ENCODE measurements at places on chromosomes 16 and 17.

DNA sequence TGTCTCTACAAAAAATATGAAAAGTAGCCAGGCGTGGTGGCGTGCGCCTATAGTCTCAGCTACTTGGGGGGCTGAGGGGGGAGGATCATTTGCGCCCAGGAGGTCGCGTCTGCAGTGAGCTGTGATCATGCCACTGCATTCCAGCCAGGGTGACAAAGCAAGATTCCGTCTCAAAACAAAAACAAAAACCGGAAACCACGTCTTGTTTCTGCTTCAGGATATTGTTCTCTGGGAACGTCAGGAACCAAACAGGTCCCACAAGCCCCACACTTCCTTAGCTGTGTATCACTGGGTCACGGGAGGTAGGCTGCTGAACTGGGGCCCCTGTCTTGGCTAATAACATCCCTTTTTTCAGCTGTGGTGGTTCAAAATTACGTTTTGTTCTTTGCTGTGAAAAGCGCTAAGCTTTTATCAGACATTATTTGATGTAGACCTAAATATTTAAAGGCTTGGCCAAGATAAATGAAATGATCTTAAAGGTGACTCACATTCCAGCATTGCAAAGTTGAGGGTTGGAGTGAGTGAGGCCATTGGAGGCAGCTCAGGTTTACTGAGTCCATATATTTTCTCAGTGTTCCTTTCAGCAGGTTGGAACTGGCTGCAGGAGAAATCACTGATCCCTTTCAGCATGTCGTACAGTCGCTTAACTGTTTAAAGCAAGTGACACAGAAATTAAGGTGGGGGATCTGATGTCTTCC is 16.4 kb upstream of the SEC14L1 start:
- DNase-seq = no peak

DNA sequence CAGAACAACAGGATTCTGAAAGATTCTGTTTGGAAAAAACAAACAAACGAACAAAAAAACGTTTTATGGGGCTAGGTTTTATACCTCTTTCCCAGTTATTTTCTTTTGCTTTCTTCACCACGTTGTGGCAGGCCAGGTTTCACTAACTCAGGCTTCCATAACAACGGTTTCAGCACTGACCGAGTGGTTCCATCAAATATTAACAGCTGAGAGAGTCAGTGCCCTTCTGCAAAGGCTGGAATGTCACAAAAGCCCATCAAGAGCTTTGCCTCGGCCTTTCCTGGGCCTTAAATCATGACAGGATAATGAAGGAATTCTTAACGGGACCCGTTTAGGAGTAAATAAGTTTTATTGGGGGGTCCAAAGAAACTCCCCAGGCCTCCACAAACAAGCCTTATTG is 34.2 kb downstream of the MPHOSPH6 start:
- no peak for DNase-seq

DNA sequence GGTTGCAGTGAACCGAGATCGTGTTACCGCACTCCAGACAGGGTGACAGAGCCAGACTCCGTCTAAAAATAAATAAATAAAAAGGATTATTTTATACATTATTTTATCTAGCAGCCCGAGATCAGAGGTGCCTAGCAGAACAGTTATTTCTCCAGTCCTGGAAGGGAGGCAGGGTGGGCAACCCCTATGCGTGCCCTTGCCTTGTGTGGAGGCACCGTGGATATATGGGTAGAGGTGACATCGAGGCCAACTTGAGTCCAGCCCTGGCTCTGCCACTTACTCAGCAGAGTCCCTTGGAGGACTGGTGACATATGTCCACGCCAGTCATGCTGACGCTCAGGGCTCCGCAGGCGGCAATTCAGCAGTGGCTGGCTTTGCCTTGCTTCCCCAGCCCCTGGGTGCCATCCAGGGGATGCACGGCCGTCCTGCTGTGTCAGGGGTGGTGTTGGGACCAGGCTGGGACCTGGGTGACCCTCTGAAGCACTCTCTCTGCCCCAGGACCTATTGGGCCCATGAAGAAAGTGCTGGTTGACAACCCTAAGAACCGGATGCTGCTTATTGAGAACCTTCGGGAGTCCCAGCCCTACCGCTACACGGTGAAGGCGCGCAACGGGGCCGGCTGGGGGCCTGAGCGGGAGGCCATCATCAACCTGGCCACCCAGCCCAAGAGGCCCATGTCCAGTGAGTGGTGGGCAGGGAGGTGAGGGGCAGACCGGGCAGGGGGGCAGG is 13.2 kb downstream of the GALK1 start:
- DNase-seq = no peak

DNA sequence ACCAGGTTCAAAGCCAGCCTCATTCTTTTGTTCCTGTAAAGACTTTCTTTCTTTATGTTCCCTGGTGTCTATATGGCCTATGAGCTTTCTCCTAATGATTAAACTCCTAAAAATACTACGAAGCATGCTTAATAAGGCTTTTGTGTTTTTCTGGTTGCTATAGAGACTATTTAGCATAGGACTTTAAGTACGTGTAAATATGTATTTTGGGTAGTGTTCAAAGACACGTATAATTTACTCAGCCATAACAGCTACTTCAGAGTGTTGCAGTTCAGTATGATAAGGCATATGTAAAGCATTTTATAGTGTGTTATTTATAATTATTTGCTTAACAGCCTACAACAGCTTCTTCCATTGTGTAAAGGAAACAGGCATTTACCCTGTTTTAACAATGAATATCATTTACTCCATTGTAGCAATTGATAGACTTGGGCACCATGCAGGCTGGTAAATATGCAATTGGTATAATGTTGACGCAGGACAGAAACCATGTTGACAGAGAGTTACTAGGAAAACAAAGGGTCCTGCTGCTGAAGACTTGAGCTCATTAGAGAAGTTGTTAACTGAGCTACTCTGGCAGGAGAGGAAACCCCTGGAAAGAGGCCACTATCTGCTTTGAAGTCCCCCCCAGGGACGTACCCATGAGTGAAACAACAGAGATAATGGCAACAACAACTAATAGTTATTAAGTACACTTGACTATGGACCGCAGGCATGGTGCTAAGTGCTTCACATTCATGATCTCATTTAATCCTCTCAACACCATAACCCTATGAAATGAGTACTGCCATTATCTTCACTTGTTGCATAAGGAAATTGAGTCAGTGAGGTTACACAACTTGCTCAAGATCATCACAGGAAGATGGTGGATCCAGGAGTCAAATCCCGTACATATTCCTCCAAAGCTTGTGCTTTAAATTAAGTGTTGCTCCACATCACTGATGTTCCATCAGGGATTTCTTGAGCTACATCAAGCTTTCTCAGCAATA is 342.2 kb upstream of the DYNLRB2 start:
- DNase-seq = no peak

DNA sequence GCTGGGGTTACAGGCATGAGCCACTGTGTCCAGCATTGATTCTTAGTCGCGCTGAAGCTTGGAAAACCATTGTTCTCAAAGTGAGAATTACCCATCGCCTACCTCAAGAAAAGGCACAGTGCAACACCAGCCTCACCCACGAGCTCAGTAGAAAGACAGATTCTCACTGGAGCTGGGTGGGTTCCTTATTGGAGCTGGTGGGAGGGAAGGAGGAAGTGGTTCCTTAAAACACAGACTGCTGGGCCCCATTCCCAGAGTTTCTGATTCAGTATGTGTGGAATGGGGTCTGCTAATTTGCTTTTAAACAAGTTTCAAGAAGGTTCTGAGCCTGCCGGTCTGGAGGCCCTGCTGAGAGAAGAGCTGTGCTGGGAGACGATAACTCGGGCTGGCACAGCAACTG is 264.7 kb downstream of the ENGASE start:
- no peak for DNase-seq

DNA sequence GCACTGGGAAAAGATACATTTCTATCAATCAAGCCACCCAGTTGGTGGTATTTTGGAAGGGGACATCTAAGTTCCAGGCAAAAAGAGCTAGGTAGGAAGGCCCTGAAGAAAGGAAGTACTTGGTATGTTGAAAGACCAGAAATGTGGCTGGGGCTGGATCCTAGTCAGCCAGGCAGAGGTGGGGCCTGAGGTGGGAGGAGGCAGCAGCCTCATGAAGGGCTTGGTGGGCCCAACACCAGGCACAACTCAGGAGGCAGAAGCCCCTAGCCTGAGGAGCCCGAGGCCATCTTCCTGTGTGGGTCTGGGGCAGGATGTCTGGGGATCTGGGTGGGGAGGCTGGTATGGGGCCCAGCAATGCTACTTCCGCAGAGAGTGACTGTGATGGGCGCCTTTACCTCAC is 105.9 kb downstream of the SALL1 start:
- DNase-seq = no peak

- DNase-seq = no peak
These were observed 2.7 kb upstream of the CUEDC1 start for GRCh38 chr17:57957886-57958285.

DNA sequence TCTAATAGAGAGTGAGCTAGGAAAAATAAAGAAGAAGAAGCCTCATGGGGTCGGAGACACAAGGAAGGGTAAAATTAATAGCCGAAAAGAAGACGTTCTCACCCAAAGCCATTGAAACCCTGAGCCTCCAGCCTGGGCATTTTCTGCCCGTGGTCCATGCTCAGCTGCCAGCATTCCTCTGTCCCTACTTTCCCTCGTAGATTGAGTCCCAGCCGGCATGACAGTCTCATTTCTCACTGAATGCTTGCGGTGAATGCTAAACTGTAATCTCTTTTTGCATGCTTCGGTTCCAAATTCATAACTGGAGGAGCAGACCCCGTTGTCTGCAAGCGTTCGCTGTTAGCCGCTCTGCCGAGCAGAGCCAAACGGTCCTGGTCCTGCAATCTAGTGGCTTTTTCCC is 54.0 kb upstream of the COX10 start:
- DNase-seq = no peak

DNA sequence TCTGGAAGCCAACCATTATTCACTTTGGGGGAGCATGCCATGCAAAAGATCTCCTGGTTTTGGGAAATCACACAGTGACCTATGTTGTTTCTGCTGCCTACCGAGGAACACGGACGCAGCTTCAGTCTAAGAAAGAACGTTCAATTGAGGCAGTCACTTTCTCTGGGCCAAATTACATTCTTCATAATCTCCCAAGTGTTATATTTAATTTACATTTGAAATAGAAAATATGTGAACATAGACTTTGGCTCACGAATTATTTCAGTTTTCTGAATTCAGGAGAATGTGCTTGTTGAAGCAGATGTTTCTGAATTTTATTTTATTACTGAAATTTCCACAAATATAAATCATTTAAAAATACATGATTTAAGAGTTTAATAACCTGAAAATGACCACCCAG is 93.6 kb upstream of the KCNJ16 start:
- no peak for DNase-seq

DNA sequence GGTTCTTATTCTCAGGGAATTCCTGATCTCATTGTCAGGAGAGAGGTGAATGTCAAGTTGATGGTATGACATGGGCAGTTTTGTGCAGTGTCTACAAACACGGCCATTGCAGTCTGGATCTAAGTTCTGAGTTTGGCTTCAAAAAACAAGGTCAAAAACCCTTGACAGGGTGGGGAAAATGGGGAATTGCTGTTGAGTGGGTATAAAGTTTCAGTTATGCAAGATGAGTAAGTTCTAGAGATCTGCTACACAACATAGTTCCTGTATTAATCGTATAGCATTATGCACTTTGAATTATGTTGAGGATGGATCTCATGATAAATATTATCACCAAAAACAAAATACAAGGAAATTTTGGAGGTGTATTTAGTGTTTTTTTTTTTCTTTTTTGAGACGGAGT is 36.6 kb upstream of the CARMIL2 start:
- DNase-seq = no peak

DNA sequence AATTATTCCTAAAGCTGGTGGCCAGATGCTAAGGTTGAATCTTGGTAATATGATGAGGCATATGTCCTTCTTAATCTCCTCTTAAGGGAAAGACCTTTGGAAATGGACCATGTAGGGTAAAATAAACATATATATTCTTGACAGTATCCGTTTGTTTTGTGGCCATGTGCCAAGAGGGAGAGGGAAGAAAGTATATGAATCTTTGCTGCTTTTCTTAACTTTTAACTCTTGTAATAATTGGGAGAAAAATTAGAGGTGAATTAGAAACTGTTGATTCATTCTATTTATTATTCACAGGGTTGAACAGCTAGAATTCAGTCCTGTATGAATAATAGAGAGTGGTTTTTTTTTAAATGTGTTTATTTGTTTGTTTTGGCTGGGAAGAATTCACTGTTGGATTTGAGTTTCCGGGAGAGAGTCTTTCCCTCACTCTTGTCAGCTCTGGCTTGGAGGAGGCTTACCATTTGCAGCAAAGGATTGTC is 31.6 kb downstream of the AATF start:
- no peak for DNase-seq

GRCh38 chr17:16322636-16323035 is 30.6 kb downstream of the CENPV start:
- no peak for DNase-seq

DNA sequence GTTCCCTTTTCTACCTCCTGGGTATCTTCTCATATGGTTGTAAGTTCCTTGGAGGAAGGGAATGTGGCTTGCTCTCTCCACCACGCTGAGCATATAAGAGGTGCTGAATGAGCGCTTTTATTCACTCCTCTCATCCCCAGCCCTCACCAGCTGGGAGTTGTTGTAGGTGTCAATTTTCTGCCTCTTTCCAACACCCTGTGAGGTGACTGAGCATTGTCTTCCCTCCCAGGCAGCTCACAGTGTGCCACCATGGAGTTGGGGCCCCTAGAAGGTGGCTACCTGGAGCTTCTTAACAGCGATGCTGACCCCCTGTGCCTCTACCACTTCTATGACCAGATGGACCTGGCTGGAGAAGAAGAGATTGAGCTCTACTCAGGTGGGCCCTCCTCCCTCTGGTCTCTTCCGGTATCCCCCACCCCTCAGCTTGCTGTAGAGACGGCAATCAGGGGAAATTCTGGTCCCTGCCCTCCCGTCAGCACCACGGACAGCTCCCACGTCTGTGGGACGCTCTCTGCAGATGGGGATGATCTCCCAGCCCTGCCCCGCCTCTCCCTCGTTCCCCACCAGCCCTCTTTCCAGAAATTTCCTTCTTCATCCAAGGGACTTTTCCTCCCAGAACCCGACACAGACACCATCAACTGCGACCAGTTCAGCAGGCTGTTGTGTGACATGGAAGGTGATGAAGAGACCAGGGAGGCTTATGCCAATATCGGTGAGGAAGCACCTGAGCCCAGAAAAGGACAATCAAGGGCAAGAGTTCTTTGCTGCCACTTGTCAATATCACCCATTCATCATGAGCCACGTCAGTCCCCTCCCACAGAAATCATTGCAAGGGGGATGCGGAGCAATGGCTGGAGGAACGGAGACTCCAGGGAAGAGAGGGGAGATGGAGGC is 18.3 kb downstream of the CIITA start:
- DNase-seq = no peak

DNA sequence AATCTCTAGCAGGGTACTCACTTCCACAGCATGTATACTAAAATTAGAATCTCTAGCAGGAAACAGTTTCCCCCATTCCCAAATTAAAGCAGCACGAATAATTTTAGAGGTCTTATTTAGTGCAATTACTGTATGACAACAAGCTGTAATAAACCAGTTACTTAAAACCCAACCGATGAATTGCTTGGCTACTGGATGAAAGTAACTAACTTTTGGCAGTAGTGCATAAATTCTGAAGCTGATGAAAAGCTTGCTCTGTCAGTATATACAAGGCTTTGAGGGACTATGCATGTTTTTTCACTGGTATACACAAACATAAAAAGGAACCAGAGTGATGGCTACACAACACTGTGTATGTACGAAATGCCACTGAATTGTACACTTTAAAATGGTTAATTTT is 89.4 kb downstream of the CFDP1 start:
- no peak for DNase-seq

GRCh38 chr17:17121162-17121561 is 78.9 kb downstream of the MPRIP start:
- no peak for DNase-seq

- no peak for DNase-seq
These were observed 12.3 kb downstream of the CHMP6 start for GRCh38 chr17:81003711-81004475.

Data from T-helper 1 cell (primary cell).